Kidney epithelial cell (primary cell): ENCODE measurements at places on chromosomes 16 and 17.

DNA sequence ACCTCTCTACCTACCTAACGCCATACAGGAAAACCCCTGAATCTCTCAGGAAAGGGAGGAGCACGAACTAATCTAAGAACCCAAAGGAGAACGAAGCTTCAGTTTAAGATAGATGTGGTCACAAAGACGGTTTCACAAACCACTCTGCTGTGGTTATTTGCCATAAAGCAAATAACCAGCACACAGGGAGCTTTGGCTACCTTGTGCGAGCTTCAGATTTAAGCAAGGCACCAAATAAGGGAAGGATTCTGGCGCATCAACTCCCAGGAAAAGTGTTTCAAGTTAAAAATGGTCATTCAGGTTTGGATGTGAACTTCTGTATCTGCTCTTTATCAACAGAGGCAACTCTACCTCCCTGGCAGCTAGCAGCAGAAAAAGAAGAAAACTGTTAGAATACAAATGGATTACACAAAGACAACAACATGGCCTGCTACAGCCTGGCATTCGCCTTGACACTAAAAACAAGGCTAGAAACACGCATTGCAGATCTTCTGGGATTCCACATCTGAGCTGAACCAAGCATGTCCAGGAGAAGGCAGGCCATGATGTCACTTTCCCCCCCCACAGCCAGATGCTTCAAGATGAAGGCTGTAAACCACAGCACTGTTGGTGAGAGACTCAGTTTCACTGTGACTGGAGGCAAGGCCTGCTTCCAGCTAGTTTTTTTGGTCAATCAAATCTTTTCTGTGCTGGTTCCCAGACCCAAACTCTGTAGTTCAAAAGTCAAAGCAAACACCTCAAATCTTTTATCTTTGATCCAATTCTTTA is 43.6 kb downstream of the SMG6 start:
- DNase-seq = no peak

GRCh38 chr16:14445937-14446715 is 183.9 kb downstream of the PARN start:
- DNase-seq = no peak

DNA sequence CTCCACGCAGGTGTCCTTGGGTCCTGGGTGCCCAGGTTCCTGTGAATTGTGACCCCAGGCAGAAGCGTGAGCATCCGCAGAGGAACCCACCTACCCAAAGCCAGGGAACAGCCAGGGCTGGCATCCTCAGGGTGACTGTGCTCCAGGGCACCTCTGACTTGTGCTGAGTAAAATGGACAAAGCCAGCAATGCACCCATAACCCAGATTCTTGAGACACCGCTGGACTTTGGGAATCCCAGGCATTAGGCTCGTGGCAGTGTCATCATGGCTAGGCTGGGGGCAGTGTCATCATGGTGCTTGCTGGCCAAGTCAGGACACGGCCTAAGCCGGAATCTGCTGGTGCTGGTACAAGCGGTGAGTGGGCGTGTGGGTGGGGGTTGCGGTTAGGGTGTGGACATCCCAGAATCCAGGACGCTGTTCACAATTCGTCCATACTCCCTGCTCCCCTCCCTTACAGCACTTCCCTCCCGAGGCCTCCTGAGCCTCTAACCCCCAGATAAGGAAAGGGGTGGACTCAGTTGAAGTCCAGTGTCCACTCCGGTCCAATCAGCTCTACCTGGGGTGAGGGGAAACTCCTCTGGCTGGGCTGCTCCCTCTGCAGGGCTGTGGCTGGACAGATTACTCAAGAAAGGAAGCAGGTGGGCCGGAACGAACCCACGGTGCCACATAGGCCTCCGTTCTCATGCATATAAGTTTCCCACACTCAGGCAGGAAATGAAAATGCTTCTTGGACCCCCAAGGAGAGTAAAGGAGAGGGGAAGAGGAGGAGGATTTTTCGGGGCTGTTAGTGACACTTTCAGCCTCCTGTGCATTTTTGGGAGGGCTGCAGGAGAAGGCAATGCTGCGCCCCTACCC is 138.9 kb downstream of the SEC14L1 start:
- no peak for DNase-seq

DNA sequence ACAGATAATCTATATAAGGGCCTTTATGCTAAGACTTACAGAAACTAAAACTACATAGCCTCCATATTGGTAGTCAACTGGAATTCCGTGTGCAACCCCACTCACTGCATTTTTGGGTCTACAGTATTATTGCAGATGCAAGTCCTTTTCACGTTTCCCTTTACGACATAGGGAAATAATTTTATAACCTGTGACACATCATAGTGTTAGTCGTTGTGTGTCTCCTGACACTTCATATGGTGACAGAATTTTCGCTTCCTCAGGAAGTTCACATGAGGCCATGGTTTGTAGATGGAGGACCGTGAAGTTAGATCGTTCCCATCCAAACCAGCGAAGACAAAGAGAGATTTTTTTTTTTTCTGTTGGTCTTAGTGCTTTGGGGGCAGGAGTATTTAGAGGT is 15.7 kb upstream of the MRC2 start:
- DNase-seq = no peak

GRCh38 chr16:55530316-55530856 is 21.5 kb downstream of the LPCAT2 start:
- DNase-seq = no peak
